ENCODE measurements at places on chromosomes 11 and 22.

DNA sequence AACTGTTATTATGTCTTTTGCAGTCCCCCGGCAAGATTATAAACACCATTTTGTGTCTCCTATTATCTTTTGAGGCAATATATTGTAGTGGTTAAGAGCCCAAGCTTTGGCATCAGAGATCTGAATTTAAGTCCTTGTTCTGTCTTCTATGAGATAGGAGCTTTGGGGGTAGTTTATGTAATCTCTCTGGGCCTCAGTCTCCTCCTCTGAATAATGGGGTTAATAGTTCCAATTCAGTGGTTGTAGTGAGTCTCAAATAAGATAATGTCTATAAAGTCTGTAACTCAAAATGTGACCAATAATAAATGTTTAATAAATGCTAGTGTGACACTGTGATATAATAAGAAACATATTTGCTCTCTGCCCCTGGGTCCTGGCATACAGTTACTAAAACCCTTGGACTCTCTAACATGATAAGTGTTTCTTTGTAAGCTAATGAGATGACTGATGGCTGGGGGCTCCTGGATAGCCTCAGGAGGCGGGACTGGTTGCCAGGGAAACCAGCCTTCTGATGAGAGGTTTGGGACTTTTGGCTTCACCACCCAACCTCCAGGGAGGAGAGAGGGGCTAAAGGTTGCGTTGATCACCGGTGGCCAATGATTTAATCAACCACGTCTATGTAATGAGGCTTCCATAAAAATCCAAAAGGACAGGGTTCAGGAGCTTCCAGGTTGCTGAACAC, 183.4 kb upstream of the MTMR2 start:
- no peak for DNase-seq

DNA sequence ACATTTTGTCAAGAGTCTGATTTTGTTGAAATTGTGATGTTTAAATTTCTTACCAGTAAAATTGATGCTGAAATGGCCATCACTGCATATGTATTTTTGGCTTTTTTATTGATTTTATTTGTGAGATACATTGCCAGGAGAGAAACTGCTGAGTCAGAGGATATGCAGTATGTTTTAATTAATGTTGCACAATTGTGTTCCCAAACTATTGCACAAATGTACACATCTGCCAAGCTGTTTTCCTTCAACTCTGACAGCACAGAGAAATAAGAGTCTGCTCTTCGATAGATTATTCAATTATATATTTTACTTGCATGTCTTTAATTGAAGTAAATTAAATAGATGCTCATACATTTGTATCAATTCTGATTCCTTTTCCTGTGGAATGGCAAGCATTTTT, 640.2 kb upstream of the LUZP2 start:
- no peak for DNase-seq

GRCh38 chr11:117823946-117824420, 561 bp downstream of the FXYD2 start:
- DNase-seq: no peak

- DNase-seq: no peak
These were observed 1.7 kb upstream of the CALCA start for GRCh38 chr11:14973621-14974514.

GRCh38 chr11:85705800-85706199, 19.8 kb upstream of the CCDC89 start:
- DNase-seq: no peak

- no peak for DNase-seq
These were observed 18.6 kb downstream of the CREB3L1 start for GRCh38 chr11:46296059-46296527.

DNA sequence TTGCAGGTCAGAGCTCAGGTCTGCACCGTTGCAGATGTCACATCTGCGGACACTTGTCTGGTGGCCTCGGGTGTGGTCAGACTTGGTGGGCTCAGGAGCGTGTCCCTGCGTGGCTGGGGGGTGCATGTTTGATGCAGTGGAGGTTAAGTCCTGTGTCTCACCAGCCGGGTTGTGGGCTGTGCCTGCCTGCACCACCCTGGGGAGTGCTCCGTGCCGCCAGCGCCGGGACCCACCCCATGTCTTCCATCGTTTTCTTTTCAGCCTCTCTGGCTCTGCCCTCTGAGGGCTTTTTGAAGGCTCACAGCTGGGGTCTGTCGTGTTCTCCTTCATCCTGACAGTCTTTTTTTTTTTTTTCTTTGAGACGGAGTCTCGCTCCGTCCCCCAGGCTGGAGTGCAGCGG, 26.0 kb downstream of the PPIL2 start:
- no peak for DNase-seq

DNA sequence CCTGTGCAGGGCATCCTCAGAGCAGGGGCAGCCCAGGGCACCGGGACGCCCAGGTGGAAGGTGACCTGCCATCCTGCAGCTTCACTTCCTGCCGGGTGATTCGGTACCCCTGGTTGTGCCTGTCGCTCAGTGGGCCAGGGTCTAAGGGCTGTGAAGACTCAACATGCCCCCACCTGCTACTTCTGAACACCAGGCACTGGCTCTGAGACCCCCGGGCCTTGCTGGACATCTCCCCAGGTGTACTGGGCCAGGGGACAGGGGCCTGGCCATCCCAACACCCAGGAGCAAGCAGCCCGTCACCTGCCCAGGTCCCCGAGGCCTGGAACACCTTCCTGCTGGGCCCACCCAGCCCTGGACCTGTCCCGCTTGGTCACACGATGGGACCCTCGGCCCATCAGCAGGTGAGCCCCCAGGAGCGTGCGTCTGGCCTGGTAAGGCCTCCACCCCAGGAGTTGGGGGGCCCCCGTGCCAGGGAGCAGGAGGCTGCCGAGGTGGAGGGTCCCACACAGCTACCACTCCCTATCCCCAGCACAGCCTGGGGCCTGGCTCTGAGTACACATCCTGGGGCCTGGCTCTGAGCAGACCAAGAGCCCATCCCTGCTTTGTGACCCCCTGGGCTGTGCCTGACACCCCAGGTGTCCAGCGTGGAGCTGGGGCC, 3.9 kb upstream of the MUC5B start:
- no peak for DNase-seq

GRCh38 chr11:19673924-19674729, 38.5 kb upstream of the NAV2 start:
- DNase-seq: no peak

DNA sequence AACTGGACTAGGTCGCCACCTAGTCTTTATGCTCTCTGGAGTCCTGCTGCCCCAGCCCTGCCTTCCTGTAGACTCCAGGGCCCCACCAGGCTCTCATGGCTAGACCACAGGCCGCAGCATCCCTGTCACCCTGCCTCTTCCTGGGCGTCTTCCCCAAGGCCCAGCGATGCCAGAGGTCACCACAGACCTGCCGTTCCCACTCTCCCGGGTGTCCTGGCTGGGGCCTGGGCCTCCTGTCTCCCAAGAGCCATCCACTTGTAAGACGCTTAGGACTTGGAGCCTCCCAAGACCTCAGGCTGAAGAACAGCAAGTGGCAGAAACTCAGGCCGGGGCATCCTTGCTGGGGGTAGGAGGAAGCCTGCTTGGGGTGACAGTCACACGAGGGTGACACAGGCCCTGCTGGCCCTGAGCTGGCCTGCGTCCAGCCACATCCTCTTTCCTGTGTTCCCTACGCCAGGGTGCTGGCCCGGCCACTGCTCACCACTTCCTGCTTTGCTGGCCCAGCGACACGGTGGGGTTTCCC, 2.0 kb upstream of the TCIRG1 start:
- no peak for DNase-seq

All from cortex of kidney (tissue), 1 donor.